ENCODE measurements at places on chromosomes 11 and 22.

DNA sequence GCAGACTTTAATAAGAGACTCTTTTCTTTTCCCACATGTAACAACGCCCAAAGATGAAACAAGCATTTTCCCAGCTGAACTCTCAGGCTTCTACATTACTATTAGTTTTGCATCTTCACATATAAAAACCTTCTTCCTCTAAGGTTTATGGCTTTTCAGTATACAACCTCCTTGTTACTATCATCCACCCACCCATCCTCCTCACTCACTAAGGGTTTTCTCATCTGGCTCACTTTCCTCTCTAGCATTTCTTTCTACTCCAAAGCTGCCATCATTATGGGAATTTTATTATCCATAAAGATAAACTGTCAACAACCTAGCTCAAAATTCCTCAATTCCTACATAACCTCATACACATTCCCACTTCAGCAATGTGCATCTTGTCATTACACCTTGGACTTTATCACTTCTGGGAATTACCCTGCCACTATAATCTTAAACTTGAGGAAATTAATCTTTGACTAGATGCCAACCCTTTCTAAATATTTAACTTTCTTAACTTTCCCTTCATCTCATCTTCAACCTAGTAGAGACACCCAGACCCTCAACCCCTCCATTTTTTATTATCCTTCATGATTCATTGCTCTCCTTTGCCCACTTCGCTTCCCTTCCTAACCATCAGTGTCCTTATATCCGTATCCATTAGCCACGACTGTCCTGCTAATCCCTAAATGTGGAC is 30.9 kb downstream of the MTMR2 start:
- no peak for DNase-seq

DNA sequence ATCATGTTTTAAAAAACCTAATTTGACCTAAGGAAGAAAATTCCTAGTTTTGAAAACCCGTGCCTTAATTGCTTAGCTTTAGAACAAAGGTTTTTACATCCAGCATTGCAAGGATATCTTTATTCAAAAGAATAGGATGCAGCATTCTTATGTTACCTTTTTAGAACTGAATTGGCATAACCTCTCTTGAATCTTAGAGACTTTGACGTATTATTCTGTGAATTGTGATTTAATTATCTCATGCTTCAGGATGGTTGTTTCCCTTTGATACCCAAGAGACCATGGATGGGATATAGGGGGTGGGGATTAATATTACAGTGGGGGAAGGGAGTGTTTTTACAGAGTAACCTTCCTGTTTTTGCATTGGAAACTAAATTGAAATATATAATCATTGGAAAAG is 49.4 kb downstream of the ARHGEF12 start:
- DNase-seq: no peak

DNA sequence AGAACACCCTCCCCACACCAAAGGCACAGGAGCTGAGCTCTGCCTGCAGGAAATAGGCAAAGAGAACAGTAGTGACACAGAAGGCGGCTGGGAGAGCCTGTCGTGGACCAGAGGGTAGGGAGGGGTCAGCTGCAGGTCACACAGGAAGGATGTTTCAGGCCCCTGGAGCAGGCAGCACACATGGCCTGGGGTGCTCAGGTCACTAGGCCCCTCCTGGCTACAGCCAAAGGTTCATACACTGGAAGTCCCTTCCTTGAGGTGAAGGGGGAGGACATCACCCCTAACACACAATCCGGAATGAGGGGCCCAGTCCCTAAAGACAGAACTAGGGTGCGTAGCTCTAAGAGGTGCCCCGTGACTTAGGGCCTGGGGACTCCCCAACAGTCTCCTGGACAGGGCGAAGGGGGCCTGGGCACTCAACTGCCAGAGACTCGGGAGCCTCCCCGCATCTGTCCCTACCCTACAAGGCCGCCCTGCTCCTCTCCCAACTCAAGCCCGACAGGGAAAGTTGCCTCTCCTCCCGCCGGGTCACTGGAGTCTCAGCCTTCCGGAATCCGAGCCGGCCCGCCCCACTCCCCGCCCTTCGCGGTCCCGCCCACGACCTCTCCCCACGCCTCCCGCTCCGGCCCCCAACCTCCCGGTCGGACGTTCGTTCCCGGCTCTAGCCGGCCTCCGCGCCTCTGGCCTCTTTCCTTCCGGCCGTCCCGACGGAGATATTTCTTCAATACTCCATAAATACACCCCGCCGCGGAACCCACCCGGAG is at the start of gene CYB5R2:
TSS of gene CYB5R2 (minus strand) at position 541 of the 764 bp plus-strand sequence. CDS start 675 bp downstream, outside the sequence.
- DNase-seq: peak; percentile 57

GRCh38 chr22:20448630-20449029 is 11.0 kb upstream of the SCARF2 start:
- no peak for DNase-seq

- DNase-seq: no peak
These were observed 775 bp downstream of the FAM181B start for GRCh38 chr11:82732734-82733443.

DNA sequence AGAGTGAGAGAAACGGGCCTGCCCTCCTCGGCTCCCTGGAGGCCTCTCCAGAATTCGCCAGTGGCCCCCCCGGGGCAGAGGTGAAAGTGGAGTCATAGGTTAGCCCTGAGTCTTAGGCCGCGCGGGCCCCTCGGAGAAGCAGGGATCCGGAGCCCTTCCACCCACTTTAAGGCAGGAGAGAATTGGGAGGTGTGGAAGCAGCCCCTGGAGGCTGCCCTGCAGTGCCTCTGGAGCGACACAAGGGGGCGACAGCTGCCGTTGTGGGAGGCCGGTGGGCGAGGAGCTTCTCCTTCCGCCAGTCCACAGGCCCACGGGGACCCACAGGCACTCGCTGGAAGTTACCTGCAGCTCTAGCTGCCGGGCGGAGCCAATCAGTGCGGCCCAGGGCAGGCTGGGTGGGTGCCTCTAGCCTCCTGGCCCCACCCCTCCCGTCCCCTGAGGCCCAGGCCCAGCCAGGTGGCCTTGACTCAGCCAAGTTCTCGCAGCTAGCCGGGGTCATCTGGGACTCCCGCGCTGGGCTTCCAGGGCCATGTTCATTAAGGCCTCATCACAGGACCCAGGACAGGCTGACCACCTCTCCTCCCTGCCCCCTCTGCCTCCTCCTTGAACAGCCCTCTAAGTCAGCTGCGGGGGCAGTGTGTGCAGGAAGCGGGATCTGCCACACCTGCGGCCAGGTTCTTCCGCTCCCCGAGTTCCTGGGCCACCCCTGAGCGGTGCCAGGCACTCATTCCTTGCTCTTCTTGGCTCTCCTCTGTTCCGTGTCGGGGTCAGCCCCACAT is 5.0 kb downstream of the DGKZ start:
- peak; percentile 48 for DNase-seq

DNA sequence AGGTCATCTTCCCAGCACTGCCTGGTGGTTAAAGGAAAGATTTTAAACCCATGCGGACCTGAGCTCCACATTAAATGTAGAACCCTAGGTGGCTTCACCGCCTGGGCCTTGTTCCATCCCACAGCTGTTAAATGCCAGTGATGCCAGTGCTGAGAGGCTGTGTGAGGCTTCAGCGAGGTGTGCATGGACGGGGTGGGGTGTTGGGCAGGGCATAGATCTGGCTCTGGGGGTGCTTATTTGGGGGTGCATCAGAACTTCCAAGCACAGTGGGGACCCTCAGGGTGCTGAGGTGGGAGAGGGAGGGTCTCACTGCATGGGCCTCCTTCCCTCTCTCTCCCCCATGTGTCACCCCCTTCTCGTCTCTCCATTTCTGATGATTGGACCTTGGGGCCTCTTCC is 90.1 kb upstream of the B3GAT1 start:
- DNase-seq: no peak

Data from amniotic epithelial cell (primary cell).